ENCODE measurements at places on chromosomes 3 and 15.

DNA sequence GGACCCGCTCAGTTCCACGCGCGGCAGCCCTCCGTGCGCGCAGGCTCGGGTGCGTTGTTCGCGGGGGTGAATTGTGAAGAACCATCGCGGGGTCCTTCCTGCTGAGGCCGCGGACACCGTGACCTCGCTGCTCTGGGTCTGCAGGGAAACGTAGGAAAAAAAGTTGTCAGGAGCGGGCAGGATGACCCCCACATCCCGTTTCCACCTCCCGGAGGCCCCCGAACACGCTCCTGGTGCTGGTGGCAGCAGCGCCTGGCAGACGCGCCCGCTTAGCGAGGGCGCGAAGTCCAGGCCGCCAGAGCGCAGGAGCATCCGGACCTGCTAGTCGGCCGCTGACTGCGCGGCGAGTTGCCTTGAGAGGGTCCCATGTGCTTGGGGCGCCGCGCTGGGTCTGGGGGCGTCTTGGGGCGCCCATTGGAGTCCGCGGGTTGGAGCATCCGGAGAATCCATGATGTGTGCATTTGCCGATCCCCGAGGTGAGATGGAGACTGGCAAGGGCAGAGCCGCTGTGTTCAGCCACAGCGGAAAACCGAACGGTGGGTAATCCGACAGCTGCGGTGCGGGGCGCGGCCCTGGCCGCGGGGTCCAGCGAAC, 520 bp downstream of the GREM1 start:
- DNase-seq = no peak

DNA sequence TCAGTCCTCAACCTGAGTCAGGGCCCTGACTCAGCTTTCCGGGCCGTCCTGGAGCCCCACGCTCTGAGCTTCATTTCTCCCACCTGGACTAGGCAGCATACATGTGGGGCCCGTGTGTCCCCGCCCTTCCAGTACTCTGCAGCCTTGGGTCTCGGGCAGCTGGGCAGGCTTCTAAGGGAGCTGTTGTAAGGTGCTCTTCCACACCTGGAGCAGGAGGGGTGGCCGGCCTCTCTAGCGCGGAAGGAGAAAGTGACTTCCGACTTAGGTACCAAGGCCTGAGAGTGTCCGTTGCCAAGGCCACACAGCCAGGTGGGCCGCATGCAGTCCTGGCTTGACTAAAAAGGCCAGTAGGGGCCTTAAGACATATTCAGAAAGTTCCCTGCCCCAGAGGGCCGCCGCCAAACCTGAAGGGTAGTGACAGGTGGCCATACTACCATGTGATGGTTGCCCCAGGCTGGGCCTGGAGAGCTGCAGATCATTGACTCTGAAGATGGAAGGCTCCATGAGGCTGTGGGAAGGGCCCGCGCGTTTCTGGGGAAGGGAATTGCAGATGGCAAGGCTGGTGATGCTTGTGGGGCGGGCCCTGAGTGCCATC, 9.4 kb upstream of the SEMA3B start:
- no peak for DNase-seq

DNA sequence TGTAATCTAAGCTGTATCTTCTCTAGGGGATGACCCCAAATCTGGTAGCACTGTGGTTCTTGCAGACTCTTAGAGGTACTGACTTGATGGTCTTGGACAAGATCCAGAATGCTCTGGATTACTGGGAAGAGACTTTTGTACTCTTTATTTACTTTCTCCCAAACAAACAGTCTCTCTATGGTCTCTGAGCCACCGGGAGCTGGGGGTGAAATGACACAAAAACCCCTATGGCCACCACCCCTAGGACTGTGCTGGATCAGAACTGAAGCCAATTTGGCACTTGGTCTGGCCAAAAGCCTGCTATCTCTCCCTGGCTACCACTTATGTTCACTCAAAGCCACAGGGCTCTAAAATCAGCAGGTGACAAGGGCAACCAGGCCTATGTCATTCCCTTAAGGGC, 50.2 kb upstream of the SI start:
- DNase-seq = no peak

- DNase-seq = no peak
Measured at GRCh38 chr3:120324190-120324589, 25.0 kb downstream of the LRRC58 start.

DNA sequence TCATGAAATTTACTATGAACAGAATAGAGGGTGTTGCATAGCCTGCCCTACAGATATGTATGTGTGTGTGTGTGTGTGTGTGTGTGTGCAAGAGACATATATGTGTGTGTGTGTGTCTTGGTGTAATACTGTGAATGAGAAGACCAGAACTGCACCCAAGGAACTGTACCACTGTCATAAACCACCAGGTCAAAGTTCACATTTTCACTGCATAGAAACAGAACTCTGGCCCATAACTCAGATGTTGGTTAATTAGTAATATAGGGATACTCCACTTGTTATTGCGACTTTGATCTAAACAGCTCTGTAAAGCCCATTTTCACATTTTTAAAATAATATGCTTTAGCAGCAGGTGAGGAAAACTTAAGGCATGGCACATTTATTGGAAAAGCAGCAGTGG, 111.8 kb downstream of the IGF2BP2 start:
- no peak for DNase-seq

- no peak for DNase-seq
Measured at GRCh38 chr15:77266708-77267386, 153.1 kb downstream of the PEAK1 start.

DNA sequence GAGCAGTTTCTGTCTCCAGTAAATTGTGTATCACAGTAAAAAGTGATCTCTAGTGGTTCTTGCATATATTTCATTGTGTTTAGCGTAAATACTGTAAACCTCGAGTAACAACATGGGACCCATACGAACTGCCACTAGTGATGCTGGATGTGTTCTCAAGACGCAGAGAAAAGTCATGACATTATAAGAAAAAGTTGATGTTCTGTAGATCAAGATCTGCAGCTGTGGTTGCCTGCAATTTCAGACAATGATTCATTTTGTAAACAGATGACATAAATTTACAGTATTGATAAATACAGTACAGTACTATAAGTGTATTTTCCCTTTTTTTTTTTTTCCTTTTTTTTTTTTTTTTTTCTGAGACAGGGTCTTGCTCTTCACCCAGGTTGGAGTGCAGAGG, 100.1 kb downstream of the DPH6 start:
- DNase-seq = no peak

DNA sequence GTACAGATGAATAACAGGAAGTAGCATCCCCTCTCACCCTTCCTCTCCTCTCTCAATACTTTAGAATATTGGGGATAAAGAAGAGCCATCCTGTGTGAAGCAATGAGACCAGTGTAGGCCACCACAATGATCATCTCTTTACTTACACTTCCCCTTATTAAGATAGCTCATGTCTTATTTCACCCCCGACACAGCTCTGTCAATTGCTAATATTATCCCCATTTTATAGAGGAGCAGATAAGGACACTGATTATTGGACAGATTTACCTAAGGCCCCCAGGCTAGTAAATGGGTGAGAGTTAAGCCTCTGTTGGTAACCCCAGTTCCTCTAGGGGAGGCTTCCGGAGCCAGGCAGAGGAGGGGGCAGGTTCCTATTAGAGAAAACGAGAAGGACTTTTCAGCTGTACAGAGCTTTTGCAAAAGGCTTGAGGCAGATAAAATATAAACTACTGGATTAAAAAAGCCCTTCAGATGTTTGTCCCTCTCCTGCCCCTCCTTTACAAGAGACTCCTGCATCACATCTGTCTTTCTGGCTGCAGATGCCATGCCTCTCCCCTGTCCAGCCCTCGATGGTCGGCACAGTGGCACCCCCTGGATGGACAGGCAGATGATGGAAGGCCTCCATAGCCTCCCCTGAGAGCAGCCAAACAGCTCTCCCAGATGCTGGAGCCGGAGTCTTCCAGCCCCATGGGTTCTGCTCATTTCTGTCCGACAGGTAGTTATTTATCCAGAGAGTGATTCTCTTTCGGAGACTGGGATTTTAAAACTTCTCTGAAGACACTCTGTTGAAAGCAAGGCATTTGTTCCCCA, 49.4 kb upstream of the LCTL start:
- DNase-seq = no peak
